Activated CD8-positive, alpha-beta T cell treated with anti-CD3 and anti-CD28 coated beads for 36 hours (primary cell): ENCODE measurements at places on chromosomes 7 and 10. TPM values are rescaled to one million over a fixed set of nuclear protein-coding genes. Genes with fewer than 3 reads are reported as not detected.

DNA sequence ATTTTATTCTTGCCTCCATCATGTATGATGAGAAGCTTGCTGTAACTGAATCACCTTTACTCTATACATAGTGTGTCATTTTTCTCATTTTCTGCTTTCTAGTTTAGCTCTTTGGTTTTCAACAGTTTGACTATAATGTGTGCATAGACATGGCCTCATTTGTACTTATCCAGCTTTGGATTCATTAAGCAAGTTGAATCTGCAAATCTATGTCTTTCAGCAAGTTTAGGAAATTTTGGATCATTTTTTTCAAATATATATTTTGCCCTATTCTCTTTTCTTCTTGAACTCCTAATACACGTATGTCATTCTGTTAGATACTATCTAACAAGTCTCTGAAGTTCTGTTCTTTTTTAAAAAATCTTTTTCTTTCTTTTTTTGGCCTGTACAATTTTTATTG lies 57.8 kb downstream of the PRLHR start:
- H3K36me3 ChIP-seq, result no peaks in the 10 kb centered on the region
- no peak overlapping the region for H3K27ac ChIP-seq
- peaks cover 17% of the 10 kb centered on the region for H3K27me3 ChIP-seq

Gene TMEM243
- 67.2 TPM for total RNA-seq

GRCh38 chr10:25808372-25808771 lies 125.7 kb upstream of the MYO3A start:
- H3K27me3 ChIP-seq, result peaks cover 2% of the 10 kb centered on the region
- H3K27ac ChIP-seq, result no peak overlapping the region
- no peak for DNase-seq

Gene TMEM140
- 7.6 TPM for total RNA-seq

GRCh38 chr10:113572520-113573290 lies 19.9 kb downstream of the HABP2 start:
- H3K4me1 ChIP-seq, result no peaks in the 10 kb centered on the region
- no peak overlapping the region for H3K27ac ChIP-seq
- H3K27me3 ChIP-seq, result peaks cover 3% of the 10 kb centered on the region
- no peaks in the 10 kb centered on the region for H3K36me3 ChIP-seq

GRCh38 chr10:116732573-116732972 lies 9.8 kb downstream of the HSPA12A start:
- no peaks in the 10 kb centered on the region for H3K4me1 ChIP-seq
- peaks cover 45% of the 10 kb centered on the region for H3K27me3 ChIP-seq
- H3K36me3 ChIP-seq, result no peaks in the 10 kb centered on the region
- H3K27ac ChIP-seq, result no peak overlapping the region

- DNase-seq, result no peak
- H3K36me3 ChIP-seq, result peaks cover 25% of the 10 kb centered on the region
- H3K4me3 ChIP-seq, result no peak overlapping the region
- peaks cover 6% of the 10 kb centered on the region for H3K27me3 ChIP-seq
- H3K27ac ChIP-seq, result no peak overlapping the region
These were observed 75.3 kb downstream of the INPP5A start for GRCh38 chr10:132612571-132613504.

- no peak overlapping the region for H3K27ac ChIP-seq
- no peak overlapping the region for H3K4me3 ChIP-seq
- H3K36me3 ChIP-seq, result no peaks in the 10 kb centered on the region
- H3K27me3 ChIP-seq, result peaks cover 8% of the 10 kb centered on the region
- DNase-seq, result peak; percentile 28
- peaks cover 2% of the 10 kb centered on the region for H3K4me1 ChIP-seq
These were observed 72.1 kb upstream of the STARD3NL start for GRCh38 chr7:38105874-38106483.

Gene PNLIPRP1
- not detected for total RNA-seq

DNA sequence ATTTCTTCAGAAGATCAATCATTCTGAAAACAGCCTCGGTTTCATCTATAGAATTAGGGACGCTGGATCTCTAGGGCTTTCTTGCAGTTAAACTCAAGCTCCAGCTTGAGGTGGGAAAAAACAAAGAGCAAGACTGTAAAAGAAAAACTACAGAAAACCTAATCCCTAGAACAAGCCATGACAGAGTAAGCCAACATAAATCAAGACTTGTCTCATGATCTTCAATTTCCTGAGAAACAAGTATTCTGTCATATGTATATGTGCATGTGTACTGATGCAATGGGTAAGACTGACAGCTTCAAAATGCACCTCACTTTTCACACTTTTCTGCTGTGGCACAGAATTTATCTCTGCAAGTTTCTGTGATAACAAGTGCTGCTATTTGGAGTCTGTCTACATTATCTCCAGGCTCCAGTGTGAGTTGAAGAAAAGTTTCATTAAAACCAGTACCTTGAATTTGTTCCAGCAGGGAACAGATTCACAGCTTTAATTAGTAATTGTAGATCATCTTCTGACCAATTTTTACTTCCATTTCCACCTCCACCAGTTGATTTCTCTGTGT lies 19.2 kb downstream of the PMPCB start:
- no peak for DNase-seq
- no peak overlapping the region for H3K4me3 ChIP-seq
- H3K27ac ChIP-seq, result peak overlapping the region; percentile 52
- peaks cover 4% of the 10 kb centered on the region for H3K4me1 ChIP-seq

GRCh38 chr7:38558761-38559345 lies 72.3 kb downstream of the AMPH start:
- DNase-seq, result no peak
- no peaks in the 10 kb centered on the region for H3K36me3 ChIP-seq
- peaks cover 5% of the 10 kb centered on the region for H3K27me3 ChIP-seq
- H3K4me3 ChIP-seq, result no peak overlapping the region
- H3K4me1 ChIP-seq, result no peaks in the 10 kb centered on the region

DNA sequence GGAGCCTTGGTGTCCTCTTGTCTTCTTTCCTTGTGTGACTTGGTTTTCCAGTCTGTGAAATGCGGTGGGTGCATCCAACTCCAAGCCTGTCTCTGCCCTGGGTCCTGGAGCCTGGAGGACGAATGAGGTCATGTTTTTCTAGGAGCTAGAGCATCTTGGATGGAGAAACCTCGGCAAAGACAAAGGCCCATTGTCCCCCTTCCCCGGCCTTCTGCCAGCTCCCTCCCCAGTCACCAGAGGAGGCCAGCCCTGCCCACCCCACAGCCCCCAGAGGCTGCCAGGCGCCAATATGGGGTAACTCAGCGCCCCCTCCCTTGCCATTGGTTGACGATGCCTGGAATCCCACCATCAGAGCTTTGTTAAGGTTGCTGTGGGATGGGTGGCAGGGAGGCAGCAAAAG lies 40.4 kb downstream of the KCTD7 start:
- no peak overlapping the region for H3K27ac ChIP-seq
- peaks cover 3% of the 10 kb centered on the region for H3K4me1 ChIP-seq
- DNase-seq, result no peak
